Memory B cell (primary cell): ENCODE measurements at places on chromosomes 2 and 18.

GRCh38 chr2:201660293-201660895 lies 17.1 kb upstream of the TMEM237 start:
- DNase-seq = no peak

DNA sequence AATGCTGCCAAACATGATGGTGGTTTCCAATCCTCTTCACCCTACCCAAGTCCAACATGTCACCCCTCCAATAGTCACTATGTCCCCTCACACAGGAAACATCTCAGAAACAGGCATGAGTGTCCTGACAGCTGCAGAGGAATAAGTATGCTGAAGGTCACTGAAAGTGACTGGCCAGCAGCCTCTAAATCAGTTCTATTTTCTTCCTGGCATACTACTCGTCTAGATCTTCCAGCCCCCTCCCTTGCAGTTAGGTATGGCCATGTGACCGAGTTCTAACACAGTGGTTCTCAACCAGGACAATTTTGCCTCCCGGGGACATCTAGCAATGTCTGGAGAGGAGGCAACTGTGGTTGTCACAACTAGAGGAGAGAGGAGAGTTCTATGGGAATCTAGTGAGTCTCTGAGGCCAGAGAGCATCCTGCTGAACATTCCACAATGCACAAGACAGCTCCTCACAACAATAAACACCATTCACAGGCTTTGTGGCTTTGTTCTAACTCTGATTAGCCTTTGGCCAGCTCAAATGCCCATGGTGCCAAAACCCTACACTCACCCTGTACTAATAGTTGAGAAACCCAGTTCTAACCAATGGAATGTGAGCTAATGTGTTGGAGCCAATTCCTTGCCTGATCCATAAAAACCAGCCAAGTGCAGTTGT lies 12.6 kb upstream of the ID2 start:
- no peak for DNase-seq

- no peak for DNase-seq
These were observed 16.0 kb downstream of the SATB2 start for GRCh38 chr2:199441759-199442158.

DNA sequence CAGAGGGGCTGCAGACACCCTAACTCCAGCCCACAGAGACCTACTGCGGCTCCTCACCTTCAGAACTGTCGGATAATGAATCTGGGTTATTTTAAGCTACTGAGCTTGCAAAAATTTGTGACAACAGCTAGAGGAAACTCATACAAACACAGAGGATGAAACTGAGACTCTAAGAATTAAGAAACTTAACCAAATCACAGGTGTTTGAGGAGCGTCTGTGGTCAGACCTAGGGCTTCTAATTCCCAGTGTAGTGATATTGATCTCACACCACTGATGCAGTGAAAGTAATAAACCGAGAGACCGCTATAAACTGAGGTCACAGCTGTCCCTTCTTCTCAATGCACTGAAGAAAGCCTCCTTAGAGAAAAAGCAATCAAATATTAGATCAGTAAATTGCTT lies 110.1 kb downstream of the RGPD3 start:
- DNase-seq = no peak

DNA sequence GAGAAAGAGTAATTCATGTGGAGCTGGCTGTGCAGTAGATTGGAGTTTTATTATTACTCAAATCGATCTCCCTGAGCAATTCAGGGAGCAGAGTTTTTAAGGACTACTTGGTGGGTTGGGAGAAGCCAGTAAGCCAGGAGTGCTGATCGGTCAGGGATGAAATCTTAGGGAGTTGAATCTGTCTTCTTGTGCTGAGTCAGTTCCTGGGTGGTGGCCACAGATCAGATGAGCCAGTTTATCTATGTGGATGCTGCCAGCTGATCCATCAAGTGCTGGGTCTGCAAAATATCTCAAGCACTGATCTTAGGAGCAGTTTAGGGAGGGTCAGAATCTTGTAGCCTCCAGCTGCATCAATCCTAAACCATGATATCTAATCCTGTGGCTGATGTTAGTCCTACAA lies 17.0 kb upstream of the UGT1A8 start:
- DNase-seq = no peak

DNA sequence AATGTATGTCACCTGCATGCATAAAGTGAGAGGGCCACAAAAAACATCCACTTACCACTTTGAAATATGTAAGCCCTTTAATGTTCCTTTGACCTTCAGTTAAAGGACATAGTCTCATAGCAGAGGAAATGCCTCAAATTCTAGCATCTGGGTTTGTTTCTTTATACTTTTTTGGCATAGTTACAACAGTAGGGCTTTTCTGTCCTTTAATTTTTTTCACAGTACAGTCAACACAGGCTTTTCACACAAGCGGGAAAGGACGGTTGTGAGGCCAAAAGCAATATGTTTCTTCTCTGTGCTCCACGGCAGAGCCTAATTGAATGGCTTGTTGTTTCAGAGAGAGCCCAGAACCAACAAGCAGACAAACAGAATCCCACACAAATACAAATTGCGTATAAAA lies 57.6 kb downstream of the CRIM1 start:
- DNase-seq = no peak
